ENCODE measurements at places on chromosomes 13 and 19.

DNA sequence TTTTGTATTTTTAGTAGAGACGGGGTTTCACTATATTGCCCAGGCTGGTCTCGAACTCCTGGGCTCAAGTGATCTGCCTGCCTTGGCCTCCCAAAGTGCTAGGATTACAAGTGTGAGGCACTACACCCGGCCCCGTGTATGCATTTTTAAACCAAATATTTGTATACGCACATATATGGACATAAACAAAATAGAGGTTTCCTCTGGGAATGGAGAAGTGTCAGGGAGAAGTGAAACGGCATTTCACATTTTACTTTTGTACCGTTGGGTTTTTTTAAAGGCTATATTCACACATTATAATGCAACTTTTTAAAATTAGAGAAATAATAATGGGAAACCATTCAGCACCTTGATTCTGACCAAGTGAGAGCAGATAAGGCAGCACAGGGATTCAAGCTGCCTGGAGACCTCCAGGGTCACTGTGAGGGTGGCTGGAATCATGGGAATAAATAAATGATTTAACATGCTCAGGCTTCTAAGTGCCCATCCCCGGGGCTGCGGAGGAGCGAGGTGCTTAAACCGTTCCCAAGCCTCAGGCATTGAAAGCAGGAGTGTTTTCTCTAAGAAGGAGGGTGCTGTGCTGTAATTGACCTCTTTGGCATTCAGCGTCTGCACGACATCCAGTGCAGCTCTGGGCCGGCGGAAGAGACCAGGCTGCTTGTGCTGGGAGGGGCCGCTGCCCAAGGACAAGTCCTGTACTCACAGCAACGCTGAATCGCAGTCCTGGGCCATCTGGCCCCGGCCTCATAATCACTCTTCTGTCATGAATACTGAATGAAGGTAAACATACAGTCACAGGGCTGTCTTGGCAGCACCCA, 24.7 kb downstream of the GPR42 start:
- no peak for DNase-seq

- no peak for DNase-seq
These were observed 14.7 kb downstream of the ATP11A start for GRCh38 chr13:112704308-112705145.

- no peak for DNase-seq
These were observed 405.3 kb downstream of the PCDH20 start for GRCh38 chr13:61010358-61010757.

- DNase-seq, result no peak
These were observed 68.8 kb upstream of the TSHZ3 start for GRCh38 chr19:31418055-31418454.

- no peak for DNase-seq
These were observed 534 bp upstream of the HPN start for GRCh38 chr19:35040826-35041547.

DNA sequence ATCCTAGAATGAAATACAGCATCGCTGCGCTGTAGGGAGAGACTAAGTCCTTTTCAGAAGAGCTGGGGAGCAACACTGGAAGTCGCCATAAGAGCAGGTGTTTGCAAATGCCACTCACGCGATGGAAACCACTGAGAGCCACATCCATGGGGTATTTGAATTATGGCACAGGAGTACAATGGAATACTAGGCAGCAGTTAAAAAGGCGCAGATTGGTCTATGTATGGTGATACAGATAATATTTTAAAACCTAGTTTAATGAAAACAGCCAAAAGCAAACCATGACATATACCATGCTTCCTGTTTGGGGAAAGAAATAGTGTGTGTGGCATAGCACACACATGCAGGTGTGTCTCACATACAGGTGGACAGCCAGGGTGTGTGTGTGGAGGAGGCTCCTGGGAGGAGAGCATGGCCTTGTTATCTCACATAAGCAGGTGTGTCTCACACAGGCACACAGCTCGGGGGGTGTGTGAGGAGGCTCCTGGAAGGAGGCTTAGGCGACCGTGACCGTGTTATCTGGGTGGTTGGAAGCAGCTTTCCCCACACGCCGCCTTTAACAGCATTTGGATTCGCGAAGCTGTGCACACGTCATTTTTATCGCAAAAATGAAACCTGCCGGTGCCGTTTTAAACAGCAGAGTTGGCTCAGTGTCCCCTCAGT, 33.6 kb downstream of the ADPRHL1 start:
- no peak for DNase-seq

DNA sequence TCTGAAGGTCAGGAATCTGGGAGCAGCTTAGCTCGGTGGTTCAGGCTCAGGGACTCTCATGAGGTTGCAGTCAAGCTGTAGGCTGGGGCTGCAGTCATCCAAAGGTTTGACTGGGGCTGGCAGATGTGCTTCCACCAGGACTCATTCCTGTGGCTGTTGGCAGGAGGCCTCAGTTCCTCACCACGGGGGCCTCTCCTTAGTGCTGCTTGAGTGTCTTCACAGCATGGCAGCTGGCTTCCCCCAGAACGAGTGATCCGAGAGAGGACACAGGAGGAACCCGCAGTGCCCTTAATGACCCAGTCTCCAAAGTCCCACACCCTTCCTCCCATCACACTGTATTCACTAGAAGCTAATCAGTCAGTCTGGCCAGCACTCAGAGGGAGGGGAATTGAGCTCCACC, 38.7 kb upstream of the EHD2 start:
- no peak for DNase-seq

DNA sequence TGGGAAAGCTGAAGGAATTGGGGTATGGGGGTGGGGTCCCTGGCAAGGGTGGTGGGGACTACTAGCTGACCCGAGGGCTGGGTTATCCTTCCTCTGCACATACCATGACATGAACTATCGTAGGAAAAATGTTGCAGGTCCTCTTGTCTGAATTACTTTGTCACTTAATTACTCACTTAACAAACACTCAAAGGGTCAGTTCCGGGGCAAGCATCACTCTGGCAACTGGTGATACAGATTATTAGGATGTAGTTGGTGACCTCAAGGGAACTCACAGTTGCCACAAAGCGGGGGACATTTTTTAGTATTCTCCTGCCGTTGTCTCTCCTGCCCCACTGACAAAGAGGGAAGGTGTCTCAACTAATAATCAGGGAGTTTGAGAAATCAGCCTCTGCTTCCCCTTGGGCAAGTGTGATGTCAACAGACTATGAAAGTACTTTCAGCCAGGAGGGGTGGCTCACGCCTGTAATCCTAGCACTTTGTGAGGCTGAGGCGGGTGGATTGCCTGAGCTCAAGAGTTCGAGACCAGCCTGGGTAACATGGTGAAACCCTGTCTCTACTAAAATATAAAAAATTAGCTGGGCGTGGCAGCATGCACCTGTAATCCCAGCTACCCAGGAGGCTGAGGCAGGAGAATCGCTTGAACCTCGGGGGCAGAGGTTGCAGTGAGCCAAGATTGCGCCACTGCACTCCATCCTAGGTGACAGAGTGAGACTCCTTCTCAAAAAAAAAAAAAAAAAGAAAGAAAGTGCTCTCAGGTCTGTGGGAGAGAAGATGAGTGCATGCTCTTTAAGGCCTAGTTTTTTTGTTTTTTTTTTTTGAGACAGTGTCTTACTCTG, 10.3 kb downstream of the DNAJB1 start:
- no peak for DNase-seq

DNA sequence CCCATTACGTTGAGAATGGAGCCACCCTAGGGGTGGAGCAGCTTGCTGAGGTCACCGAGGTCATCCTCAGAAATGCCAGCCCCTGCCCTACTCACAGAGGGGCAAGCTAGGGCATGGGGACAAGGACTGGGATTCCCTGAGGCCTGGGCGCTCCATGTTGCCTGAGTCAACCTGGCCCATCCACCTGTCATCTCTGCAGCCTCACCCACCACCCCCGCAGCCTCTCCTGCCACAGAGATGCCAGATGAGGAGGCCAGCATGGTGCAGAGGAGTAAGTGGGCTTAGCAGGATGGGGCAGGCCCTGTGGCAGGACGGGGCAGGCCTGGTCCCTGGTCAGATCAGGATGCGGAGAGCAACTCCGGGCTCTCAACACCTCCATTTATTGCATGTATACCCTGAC, 9.5 kb downstream of the NKPD1 start:
- no peak for DNase-seq

- no peak for DNase-seq
These were observed 24.3 kb downstream of the KCTD12 start for GRCh38 chr13:76861859-76862258.

DNA sequence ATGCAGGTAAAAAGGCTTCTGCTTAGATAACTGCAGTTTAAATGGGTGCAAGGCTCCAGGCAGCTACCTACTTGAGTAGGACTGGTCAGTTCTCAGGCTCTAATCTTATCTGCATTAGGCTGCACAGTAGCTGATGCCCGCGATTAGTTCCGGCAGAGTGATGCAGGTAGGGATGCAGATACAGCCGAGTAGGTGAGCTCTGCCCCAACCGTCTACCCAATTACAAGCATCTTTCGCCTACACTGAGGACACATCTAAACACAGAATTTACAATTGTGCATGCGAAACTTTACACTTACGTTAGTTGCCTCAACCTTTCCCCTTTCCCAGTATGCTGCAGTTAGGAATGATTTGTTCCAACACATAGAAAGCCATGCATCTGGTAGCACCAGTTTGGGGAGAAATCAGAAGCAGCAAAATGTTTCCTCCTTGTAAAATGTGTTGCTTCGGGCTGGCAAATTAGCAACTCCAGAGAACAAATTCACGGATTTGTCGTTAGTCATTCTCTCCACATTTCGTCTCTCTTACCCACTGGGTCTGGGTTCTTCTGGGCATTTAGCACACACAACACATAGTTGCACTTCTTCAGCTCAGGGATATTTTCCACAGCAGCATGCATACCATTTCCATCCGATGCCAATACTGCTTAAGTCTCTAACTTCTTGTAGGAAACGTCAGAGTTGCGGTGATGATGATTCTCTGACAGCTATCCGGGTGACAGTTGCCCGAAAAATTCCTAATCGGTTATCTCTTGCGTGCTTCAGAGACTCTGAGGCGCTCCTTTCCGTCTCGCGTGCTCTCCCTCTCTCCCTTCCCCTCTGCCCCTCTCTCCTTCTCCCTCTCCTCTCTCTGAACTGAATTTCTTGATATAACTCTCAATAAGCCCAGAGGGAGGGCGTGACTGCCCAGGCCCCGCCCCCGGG, at the start of gene PCDH9:
TSS of gene PCDH9 (minus strand) at position 856 of the 923 bp plus-strand sequence. CDS start 1,896 bp downstream, outside the sequence.
- DNase-seq, result no peak

DNA sequence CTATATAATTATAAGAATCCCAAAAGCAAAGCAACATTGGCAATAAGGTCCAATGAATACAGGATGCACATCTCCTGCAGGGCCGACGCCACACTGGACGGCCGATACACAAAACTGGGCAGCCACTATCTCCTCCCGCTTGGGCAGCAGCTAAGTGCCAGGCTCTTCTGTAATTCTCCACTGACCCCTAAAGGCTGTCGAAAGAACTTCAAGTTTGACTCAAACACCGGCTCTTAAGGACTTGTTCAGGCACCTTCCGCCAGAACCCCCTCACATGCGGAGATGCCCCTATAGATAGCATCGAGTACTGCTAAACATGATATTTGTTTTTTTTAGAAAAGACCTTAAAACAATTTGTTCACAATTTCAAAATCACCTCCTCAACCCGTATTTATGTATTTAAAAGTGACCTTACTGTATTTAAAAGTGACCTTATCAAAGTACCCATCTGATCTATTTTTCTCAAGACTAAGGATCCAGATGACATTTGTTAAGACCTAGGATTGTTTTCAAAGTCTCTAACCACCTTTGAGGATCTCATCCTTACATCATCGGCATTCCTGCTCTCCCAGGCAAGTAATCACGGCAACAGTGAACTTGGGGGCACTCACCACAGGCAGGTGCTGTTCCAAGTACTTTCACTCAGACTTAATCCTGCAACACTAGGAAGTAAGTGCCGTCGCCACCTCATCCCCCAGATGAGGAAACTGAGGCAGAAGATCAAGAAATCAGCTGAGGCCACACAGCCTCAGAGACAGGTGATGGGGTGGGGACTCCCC, 77.8 kb downstream of the TUBGCP3 start:
- no peak for DNase-seq

DNA sequence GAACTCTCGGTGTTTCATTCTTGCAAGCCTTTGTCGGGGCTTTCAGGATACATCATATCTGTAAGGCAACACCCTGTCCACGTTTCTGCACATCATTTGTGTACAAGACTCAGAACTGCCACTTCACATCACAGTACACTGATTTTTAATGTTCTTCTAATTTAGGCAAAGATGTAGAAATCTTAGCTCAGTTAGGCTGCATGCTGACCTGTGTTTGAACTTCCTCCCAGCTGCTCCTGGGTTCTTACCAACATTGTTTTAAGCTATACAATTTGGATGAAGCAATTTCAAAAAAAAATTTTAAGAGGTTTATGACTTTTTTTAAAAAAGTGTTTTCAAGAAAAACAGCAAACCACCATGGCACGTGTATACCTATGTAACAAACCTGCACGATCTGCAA, 1047.9 kb upstream of the SLC10A2 start:
- DNase-seq, result no peak

DNA sequence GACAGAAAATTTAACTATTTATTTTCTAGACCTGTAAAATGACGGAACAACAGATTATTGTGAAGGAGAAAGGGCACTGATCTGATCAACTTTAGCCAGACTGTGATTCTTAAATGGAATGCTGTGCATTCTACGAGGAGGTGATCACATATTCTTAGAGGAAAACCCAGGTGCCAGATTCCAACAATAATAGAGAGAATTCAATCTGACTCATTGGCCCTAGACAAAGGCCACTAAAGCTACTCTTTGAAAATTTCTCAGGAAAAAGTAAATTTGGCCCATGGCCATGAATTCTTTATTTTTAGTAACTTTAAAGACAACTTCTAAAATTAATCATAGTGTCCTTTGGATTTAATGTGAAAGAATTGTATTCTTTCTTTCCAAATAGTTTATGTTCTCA, 58.6 kb upstream of the POSTN start:
- no peak for DNase-seq

GRCh38 chr19:48833049-48833448, 3.2 kb downstream of the HSD17B14 start:
- no peak for DNase-seq

DNA sequence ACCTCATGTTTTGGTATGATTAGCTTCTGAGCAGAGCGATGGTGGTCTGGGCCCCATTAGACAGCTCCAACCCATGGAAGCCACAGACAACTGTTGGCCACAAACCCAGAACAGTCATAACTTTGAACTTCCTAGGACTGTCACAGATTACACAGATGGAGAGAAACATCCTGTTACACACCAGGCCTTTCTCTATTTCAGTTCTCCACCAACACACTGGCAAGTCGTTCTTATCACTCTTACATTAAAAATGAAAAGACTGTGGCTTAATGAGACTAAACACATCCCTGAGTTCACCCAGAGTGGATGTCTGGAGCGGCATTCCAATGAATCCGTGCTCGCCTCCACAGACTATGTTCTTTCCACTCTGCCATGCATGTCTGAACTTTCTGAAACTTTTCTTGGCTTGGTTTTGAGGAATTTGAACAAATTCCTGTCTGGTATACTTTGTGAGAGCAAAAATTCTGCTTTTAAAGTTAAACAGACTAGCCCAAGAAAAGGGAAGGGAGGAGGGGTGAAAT, 109.1 kb downstream of the NALCN start:
- DNase-seq, result no peak

DNA sequence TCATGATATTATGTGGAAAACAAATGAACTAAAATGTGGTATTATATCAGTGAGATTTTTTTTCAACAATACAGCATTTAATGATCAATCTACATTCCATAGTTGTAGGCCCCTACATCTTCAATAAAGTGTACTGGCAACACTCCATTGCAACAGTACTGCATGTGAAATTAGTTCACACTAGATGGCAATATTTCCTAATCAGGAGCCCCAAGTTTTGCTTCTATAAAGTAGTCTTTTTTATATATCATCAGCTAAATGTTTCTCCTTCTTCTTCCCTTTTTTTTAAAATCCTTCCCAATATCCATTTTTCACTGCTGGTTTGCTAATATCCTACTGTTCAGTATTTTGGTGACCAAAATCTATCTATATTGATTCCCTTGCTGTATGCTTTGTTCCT, 528.3 kb upstream of the ATXN8OS start:
- DNase-seq, result no peak

GRCh38 chr19:14441041-14441938, 8.2 kb downstream of the PKN1 start:
- DNase-seq, result no peak

All from GM12864 (cell line).